EH (cell line): ENCODE measurements at places on chromosomes 12 and 14.

DNA sequence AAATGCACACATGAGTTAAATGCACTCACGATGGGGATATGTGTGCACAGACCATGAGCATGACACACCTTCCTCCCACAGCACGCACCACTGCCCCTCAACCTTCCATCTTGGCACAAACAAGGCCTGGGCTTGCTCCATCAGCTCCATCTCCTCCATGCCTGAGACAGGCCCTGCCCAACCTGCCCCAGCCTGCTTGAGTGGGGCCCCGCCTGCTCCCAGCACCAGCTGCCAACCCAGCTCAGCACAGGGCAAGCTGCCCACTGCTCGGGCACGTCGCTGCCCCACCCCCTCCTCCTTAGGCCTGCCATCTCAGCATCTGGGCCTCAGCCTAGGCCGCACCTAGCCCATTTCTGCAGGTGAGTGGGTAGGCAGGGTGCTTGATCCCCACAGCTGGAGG, 27.6 kb upstream of the KRT78 start:
- DNase-seq, result no peak

GRCh38 chr12:112705037-112705632, 86.4 kb upstream of the RPH3A start:
- no peak for DNase-seq

GRCh38 chr14:59823179-59823578, 47.4 kb downstream of the RTN1 start:
- no peak for DNase-seq

DNA sequence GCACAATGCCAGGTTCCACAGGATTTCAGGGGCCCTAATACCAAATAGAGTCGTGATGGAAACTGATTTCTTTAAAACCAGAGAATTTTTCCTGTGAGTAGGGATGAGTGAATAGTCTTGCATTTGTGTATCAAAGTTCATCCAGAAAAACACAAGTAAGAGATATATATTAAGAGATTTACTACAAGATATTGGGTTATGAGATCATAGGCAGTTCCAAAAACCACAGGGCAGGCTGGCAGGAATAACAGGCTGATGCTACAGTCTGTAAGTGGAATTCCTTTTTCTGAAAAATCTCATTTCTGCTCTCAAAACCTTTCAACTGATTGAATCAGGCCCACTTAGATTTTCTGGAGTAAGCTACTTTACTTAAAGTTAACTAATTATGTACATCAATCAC, 1756.2 kb upstream of the SEL1L start:
- no peak for DNase-seq

- DNase-seq, result no peak
Measured at GRCh38 chr14:81122326-81122725, 98.4 kb downstream of the GTF2A1 start.

- no peak for DNase-seq
Measured at GRCh38 chr12:3571724-3572123, 80.7 kb downstream of the PRMT8 start.

GRCh38 chr12:98646294-98647090, 1.4 kb downstream of the APAF1 start:
- peak; percentile 55 for DNase-seq

DNA sequence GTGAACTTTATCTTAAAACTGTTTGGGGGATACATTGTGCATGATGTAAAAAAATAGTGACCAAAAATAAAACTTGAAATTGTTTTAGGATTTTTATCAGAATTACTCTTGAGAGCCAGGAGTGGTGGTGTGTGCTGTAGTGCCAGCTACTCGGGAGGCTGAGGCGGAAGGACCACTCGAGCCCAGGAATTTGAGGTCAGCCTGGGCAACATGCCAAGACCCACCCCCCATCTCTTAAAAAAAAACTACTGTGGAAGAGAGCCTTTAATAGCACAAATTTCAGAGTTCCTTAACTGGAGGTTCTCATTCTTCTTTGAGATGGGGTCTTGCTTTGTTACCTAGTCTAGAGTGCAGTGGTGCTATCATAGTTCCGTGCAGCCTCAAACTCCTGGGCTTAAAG, 21.5 kb downstream of the CPSF2 start:
- DNase-seq, result no peak

GRCh38 chr12:122421821-122422729, at the start of gene CLIP1:
Gene CLIP1, minus strand, starts transcription at chr12:122422669. Its CDS starts 42,217 bp downstream, at chr12:122380452.
- DNase-seq, result peak; percentile 81

GRCh38 chr12:68497702-68498101, 113.0 kb upstream of the RAP1B start:
- DNase-seq, result peak; percentile 100

GRCh38 chr12:12976366-12976765, 23.7 kb downstream of the HEBP1 start:
- peak; percentile 97 for DNase-seq

GRCh38 chr12:51238037-51238509, 553 bp upstream of the DAZAP2 start:
- DNase-seq, result no peak

GRCh38 chr12:15015121-15015520, 42.3 kb downstream of the PDE6H start:
- DNase-seq, result no peak

DNA sequence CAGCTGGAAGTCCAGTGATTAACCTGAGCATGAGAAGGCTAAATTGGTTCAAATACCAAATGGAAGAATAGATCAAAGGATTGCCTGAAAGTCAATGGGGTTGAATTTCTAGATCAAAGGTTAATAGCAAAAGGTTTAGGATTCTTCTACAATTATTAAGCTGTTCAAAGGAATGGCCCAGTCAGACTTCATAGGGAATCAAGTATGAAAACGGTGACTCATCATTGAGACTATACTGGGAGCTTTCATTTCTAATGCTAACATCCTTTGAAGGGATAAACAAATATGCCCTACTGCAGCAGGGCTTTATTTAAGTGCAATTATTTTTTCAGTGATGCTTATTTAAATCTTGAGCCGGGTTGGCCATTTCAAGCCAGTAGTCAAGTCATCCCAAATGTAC, 152.8 kb downstream of the RIMBP2 start:
- no peak for DNase-seq

DNA sequence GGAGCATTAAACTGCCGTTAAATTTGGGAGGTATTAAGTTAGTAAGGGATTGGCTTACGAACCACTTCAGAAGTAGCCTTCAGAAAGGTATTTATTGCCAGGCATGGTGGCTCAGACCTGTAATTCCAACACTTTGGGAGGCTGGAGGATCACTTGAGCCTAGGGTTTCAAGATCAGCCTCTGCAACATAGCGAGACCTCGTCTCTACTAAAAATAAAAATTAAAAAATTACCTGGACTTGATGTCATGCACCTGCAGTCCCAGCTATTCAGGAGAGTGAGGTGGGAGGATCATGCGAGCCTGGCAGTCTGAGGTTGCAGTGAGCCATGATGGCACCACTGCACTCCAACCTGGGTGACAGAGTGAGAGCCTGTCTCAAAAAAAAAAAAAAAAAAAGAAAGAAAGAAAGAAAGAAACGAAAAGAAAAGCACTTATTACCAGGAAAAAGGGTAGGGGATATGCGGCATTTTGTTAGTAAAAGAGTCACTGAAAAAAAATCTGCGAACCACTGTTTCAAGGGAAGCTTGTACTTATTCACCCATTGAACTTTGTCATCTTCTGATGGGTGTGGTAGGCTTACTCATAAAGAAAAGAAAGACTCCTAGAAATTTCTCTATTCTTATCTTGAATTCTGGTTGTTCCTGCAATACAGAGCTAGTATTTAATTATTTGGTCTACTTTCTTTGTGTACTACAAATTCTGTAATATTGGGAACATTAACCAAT, 33.6 kb upstream of the PLEKHA5 start:
- DNase-seq, result no peak

GRCh38 chr12:129152351-129153104, 299.2 kb downstream of the GLT1D1 start:
- no peak for DNase-seq

- no peak for DNase-seq
Measured at GRCh38 chr12:68912916-68913315, 20.1 kb downstream of the CPM start.

- DNase-seq, result no peak
Measured at GRCh38 chr14:39731912-39732311, 299.7 kb upstream of the FBXO33 start.

DNA sequence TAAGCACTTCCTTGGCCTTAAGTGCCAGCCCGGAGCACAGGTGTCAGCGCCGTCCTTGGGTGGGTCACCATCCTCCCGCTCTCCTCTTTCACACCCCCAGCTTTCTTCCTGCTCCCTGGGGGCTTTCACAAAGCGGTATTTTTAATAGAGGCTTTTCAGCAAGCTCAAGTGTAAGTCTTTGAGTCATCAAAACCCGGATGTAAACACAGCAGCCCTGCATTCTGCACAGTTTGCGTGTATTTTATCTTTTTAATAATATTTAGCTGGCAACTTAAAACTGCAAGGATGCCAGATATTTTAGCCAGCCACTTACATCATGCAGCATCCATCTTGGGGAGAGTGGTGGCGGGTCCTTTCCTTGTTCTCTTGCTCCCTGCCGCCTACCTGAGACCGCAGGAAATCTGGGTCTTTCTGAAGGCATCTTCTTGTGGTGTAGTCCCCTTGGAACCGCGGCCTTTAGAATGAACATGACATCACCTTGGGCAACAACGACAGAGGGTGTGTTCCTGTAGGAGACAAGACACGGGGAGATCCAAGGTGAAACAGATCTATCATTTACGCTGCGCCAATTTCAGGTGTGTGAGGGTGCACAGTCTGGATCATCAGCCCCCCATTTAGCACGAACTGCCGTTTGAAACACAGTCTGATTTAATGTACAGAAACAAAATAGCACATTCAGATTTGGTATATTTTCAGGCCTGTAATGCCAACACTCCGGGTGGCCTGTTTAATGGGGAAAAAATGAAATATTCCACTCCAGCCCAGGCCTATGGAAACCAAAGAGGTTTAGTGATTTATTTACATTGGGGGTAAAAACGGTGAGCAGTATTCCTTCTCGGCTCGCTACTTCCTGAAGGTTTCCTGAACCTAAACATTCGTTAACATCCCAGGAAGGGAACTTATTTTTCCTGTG, 12.5 kb upstream of the IRF2BPL start:
- peak; percentile 89 for DNase-seq

DNA sequence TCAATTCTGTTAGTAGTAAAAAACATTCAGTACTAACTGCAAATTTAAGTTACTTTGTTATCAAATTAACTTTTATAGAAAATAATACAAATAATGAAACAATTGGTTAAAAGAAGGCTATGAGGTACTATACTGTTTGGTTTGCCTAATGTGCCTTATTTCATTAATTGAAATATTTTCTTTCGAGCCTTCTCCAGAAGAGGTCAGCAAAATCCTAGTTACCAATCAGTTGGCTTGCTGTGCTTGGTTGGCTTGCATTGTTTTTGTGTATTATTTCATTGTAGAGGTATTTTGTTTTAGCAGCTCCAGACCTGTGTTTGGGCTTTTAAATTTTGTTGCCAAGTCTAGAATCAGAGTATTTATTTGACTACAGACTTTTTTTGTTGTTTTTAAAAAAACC, 68.5 kb downstream of the AEBP2 start:
- DNase-seq, result peak; percentile 62

GRCh38 chr12:78149459-78149858, 318.8 kb downstream of the NAV3 start:
- peak; percentile 27 for DNase-seq

- DNase-seq, result no peak
Measured at GRCh38 chr12:120581998-120582397, 796 bp upstream of the POP5 start.

- DNase-seq, result peak; percentile 38
Measured at GRCh38 chr14:20278414-20278813, 27.3 kb downstream of the TTC5 start.

GRCh38 chr12:107436376-107436775, 249.2 kb upstream of the PWP1 start:
- DNase-seq, result peak; percentile 79

GRCh38 chr14:90871605-90872233, 55.5 kb upstream of the TTC7B start:
- DNase-seq, result peak; percentile 27

DNA sequence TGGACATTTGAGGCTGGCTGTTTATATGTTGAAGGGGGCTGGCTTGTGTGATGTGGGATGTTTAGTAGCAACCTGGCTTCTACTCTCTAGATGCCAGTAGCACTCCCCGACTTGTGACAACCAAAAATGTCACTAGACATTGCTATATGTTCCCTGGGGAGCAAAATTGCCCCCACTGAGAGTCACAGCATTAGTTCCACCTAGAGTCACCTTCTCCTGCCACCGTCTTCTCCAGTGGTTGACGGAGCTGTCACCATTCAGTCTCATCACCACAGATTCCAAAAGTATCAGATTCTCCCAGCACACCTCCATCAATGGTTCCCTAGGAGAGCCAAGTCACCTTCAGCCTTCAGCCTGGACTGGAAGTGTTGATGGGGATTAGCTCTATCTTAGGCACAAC, 7.8 kb upstream of the KRT76 start:
- no peak for DNase-seq

- DNase-seq, result peak; percentile 69
Measured at GRCh38 chr14:63496837-63497400, 46.3 kb downstream of the PPP2R5E start.

DNA sequence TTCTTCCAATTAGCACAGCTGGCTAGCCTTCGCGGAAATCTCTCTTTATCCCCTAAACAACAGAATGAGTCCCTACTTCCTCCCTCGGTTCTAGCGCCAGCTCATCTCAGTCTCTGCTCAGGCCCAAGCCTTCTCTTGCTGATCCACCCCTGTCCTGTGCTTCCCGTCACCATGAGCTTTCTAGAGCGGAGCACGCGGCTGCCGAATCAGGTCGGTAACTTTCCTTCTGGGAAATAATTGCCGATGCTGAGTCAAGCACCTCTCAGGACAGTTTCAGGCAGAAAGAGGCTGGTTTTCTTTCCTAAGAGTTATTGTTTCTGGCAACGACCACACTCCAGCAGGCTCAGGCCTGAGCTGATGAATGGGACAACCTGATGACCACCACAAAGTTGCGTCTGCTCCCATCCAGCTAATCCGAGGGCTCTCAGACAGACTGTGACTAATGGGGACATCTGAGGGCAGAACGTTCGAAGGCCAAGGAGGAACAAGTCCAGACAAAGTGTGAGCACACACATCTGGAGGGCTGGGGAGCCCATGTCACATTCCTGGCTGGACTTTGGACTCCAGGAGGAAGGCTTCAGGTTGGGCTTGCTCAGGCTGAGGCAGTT, 13.6 kb upstream of the GPR68 start:
- no peak for DNase-seq

GRCh38 chr14:102182936-102183619, 43.4 kb downstream of the WDR20 start:
- peak; percentile 38 for DNase-seq

GRCh38 chr14:101518611-101519473, 42.5 kb upstream of the DIO3 start:
- DNase-seq, result no peak

- no peak for DNase-seq
Measured at GRCh38 chr14:83992857-83993256, 1537.1 kb upstream of the FLRT2 start.

- DNase-seq, result no peak
Measured at GRCh38 chr14:22843123-22843925, 6.9 kb downstream of the MMP14 start.

GRCh38 chr14:105461903-105462302, 12.7 kb upstream of the CRIP2 start:
- no peak for DNase-seq

- DNase-seq, result peak; percentile 69
Measured at GRCh38 chr12:13101821-13102375, 1.6 kb downstream of the GSG1 start.

- DNase-seq, result no peak
Measured at GRCh38 chr14:60183138-60183537, 17.9 kb upstream of the DHRS7 start.
